ENCODE measurements at places on chromosomes 12 and 14.
A peak's percentile ranks its signal among the peaks of the same experiment; 100 is the strongest.

DNA sequence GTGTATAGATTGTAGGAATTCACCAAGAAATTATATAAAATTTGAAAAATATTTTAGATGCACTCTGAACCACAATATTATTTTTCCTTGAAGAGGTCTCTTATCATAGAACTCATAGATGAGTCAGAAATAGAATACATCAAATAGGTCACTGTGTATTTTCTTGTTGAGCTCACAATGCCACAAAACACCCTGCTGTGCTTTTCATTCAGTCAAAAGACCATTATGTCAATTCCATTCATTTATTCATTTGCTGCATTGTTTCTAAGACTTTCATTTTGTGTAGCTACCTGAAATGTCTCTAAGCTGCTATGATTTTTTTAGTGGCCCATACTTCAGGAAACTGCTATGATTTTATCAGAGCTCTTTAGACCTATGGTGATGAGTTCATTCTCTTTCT lies 231.9 kb upstream of the AVPR1A start:
- no peak for DNase-seq

DNA sequence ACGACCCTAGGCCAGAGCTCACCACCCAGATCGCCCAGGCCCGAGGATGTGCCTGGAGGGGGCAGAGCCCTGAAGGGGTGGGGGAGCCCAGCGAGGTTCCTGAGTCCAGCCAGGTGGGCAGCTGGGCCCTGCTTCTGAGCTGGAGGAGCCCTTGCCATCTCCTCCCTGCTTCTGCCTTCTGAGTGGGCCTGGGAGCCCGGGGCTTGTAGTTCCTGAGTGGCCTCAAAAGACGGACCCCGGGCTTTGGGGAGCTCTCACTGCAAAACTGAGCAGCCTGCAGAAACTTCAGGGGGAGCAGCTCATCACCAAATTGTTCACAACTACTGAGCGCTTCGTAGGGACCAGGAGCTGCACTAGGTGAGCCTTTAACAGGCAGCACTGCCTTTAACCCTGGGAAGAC lies 112.1 kb downstream of the NCOR2 start:
- DNase-seq = peak; percentile 38

DNA sequence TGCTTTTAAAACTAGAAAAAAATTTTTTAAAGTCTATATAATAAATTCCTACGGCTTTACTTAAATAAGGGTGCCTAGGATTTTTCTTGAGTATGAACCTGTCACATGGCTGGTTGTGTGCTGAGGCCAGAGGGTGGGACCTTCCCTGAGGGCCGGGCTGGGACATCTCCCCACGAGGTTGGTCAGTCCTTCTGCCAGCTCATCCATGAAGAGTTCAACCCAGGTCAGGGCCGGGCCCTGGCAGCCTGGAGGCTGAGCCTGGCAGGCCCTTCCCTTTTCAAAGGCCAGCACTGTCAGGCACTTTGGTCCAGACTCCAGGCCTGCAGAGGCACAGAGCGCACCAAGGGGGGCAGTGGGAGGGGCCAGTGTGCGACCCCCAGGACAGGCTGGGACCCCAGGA lies 31.7 kb downstream of the TNFAIP2 start:
- peak; percentile 90 for DNase-seq

- no peak for DNase-seq
These were observed 92.9 kb upstream of the TBX3 start for GRCh38 chr12:114776731-114777442.

GRCh38 chr12:2550561-2551411 lies 244.0 kb upstream of the FKBP4 start:
- DNase-seq = no peak

GRCh38 chr12:109169262-109169661 lies 52.9 kb downstream of the ACACB start:
- no peak for DNase-seq
